ENCODE measurements at places on chromosomes 1 and 21.

DNA sequence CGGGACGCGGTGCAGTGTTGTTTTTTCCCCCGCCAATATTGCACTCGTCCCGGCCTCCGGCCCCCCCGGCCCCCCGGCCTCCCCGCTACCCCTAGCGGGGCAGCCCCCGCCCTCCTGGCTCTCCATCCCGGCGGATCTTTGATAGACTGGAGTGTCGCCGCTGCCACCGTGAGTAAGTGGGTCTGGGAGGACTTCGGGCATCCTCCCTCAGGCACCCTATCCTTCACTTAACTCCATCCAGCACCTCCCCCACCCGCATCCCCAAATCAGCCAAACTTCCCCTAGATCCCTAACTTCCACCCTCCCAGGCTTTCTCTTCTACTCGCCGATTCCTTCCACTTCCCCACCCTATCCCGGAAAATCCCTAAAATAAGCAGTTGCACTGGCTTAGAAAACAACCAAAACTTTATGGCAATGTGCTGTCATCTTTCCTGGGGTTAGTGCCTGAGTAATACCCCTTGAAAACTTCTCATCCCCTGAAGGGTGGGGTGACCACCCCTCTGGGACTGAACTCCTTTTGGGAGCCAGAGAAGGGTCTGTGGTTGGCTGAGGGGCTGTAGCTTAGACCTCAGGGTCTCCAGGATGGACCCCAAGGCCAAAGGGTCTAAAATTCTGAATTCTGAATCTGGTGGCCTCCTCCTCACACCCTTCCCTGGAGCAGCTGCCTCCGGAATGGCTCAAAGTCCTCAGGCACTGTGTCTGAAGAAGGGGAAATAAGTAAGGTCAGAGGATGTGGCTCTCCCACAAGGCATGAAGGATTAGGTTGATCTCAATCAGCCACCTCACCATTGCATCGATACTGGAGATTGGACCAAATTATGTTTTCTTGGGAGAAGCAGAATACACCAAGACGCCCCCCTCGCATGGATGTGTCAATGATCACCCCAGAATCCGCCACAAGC lies 12.2 kb downstream of the THBS3 start:
- DNase-seq = no peak

DNA sequence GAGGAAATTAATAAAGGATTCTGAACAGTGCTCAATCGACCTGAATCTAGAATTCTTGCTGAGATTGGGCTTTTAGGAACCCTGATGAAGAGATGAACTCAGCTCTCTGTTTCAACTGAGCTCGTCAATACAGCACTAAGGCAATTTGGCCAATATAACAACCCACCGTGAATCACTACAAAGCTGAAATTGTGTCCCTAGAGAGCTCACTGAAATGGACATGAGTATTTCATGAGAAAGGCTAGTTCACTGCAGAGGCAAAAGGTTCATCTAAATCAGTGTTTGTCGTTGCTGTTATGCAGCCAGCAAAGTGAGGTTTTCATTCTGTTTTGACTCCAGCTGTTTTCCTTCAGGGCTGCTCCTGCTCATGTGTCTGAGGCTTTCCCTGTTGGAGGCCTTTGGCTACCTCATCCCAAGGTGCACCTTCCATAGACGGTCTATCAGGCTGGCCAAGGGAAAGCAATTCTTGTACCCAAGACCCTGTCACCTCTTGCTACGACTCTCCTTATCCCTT lies 83.5 kb downstream of the URB2 start:
- no peak for DNase-seq

GRCh38 chr21:43274022-43274945 lies 105.5 kb downstream of the CRYAA start:
- DNase-seq = no peak

DNA sequence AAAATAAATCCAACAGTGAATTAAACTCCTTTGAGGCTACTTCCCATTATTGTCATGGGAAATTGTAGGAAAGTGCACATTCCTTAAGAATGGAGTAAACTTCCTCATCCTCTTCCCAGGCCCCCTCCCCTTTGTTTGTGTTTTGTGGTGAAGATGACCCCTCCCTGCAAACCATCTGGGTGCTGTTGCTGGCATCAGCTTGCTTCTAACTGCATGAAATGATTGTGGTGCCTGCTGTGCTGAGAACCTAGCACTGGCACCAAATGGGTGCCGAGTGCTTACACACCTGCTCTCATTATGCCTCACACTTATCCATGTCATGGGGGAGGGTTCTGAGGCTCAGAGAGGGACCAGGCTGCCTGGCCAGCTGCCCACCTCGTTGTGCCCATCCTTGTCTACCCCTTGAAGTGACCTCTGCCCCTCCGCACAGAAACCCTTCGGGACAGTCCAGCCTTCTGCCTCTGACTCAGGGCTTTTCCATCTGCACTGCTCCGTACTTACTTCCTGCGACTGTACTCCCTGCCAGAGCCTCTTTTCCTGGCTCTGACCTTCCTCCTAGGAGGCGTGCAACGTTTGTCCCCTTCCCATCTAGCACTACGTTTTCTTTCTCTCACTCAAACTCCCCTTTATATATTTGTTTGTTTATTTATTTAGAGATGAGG lies 30.6 kb downstream of the CAPN2 start:
- DNase-seq = no peak

- DNase-seq = no peak
Measured at GRCh38 chr1:196412326-196412725, 195.9 kb downstream of the KCNT2 start.

DNA sequence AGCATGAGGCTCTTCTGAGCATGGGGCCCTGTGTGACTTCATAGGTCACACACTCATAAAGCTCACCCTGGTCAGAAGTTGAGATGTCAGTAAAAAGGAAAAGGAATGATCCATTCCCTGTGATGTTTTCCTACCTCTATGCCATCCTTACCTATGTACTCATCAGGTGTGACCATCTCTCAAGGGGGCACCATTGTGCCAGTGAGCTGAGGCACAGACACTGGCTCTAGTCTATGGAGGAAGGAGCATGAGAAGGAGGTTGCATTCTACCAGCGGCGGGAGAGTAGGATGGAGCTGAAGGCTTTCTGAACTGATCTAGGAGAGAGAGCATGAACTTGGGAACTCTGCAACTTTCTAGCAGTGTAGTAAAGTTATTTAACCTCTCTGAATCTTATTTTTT lies 65.8 kb upstream of the RGL1 start:
- DNase-seq = no peak

DNA sequence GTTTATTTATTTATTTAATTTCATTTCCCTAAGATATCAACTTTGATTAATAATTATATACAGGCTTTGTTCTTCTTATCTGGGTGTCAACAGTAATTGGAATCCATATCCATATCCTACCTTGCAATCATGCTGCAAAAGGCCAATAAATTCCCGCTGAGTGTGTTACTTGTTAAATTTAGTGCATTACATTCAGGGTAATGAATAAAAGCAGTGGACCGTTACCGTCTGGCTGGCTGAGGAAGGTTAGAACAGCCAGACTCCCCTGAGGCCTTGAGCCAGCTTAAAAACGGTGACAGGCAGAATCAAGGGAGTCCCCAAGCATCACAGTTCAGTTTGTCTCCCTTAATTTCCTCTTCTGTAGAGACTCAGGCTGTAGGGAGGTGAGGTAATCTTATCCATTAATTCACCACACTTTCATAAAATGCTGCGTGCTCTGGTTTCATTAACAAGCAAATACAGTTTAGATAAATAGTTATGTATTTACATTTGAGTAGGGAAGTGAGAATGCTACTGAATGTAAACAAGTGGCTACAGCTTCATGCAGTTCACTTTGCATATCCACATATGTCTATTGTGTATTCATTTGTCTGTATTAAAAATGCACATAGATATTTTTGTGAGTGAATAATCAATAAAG lies 888.2 kb upstream of the CXADR start:
- DNase-seq = no peak

DNA sequence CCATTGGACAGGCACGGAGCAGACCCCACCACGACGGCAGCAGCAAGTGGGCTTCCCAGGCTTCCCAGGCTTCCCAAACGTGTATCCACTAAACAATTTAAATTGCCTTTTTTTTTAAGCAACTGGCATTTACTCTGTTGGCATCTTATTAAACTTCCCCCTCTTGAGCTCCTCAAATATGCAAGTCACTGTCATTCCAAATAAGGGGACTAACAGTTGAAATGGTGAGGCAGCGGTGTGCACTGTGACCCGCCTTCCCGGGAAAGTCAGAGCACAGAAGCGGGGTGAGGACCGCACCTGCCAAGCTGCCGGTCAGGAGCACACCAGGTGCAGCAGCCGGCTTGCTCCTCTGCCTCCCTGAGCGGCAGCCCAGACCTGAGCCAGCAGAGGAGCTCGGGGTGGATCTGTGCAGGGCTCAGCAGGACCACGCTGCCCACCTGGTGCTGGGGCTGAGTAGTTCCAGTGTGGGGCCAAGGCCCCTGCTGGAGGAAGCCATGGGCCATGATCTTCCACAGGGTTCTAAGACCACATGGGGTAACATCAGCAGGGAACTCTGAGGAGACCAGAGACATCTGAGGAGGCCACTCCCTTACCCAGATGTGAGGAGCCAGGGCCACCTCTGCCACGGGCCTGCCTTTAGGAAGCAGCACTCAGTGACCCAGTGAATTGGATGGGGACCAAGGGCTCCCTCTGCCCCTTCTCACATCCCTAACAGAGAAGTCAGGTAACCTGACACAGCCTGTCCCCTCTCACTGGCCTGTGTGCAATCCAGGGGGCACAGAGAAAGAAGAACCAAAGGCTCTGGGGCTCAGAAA lies 245.4 kb downstream of the NPHP4 start:
- no peak for DNase-seq

- no peak for DNase-seq
Measured at GRCh38 chr21:40282912-40283886, 416.0 kb downstream of the PCP4 start.

DNA sequence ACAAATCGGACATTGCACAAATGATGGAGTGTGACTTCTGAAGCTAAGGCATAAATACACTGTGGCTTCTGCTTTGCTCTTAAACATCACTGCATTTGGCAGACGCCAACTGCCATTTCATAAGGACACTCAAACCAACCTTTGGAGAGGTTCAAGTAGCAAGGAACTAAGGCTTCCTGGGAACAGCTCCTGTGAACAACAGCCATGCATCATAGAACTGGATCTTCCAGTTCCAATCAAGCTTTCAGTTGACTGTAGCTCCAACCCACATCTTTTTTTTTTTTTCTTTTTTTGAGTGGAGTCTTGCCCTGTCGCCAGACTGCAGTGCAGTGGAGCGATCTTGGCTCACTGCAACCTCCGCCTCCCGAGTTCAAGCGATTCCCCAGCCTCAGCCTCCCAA lies 10.7 kb upstream of the HUNK start:
- no peak for DNase-seq

DNA sequence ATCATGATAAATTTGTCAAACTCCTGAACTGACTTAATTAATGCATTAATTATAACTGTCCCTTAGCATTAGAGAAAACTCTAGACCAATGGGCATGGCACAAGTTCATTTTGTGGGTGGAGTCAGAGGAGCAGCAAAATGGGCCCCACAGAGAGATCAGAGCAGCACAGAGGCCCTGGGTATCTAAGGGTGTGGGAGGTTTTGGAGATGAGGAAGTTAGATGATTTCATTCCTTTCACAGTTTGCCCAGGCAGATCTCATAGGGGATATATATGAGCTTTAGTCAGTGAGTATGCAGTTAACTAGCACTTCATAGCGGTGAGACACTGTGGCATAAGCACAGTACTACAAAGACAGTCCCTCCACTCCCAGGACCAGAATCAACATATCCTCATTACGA lies 117.3 kb downstream of the MAB21L3 start:
- DNase-seq = no peak

GRCh38 chr1:14168326-14169063 lies 430.0 kb upstream of the KAZN start:
- no peak for DNase-seq

DNA sequence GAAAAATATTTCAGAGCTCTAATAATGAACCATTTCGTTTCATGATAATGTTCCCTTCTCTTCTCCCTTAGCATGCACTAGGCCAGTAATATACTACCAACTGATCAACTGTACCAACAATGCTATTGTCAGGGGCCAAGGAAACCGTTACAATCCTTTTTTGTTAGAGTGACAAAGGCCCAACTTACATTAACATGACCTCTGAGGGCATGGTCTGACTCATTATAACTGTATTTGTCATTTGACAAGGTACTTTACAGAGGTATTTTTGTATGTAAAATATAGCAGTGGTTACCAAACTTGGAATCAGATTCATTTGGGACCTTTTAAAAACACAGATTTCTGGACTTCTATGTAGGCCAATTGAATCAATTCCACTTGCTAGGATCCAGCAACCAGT lies 102.6 kb upstream of the RRP15 start:
- DNase-seq = no peak

- DNase-seq = peak; percentile 100
Measured at GRCh38 chr1:59972216-59972927, 45.8 kb upstream of the CYP2J2 start.

DNA sequence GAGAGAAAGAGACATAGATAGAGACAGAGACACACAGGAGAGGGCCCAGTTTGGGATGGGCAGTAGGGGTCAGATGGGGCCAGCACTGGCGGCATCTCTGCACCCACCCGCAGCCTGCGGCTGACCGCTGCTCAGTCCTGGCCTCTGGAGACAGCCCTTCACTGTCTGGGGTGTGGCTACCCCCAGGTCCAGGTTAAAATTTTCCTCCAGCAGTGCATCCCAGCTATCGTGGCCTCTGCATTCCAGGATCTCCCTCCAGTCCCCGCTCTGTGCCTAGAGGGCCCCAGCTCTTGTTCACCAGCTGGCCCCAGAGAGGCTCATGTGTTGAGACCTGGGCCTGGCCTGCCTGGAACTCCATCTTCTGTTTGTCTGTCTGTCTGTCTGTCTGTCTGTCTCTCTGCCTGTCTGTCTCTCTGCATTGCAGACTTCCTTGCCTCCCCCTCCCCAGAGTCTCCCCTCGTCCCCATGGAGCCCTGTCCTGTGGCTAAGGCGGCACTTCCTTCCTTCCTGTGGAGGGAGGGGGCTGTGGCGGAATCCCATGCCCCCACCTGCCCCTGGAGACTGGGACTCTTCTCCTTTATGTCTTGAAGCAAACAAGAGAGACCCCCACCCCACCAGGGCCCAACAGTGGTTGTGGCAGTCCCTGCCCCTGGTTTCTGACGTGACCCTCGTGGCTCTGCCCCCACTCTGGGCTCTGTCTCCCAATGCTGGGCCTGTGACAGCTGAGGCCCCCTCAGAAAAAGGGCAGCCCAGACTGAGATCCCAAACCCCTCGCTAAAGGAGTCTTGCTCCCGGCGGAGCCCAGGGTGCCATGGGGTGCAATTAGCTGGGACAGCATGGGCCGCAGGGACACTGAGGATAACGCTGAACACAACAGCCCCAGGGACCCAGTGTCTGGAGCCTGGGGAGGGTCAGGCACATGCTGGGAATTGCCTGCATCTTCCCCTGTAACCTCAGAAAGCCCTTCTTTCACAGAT lies 241.8 kb downstream of the NPHP4 start:
- no peak for DNase-seq
